ENCODE measurements at places on chromosomes 7 and 10.

- no peak for DNase-seq
Measured at GRCh38 chr10:44978570-44979280, at the start of gene DEPP1. TSS of gene DEPP1 (minus strand) at chr10:44978809. CDS start at chr10:44978030, 779 bp downstream.

DNA sequence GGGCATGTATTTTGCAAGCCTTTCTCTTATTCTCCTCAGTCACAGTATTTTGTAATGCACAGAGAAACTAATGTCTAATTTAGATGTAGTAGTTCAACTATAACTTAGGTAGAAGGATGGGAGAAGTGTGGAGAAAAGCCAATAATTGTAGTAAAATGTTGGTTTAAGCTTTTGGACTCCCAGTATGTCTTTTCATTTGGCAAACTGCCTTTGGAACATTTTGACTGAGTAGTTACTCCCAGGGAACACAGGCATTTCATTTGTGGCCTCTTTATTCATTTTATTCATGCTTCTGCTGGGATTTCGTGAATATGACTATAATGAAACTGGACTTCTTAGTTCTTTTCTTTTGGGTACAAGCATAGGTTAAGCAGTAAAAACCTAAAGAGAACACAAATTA lies 79.0 kb downstream of the EXOC4 start:
- no peak for DNase-seq

GRCh38 chr10:3090914-3091787 lies 23.8 kb downstream of the PFKP start:
- peak; percentile 26 for DNase-seq

DNA sequence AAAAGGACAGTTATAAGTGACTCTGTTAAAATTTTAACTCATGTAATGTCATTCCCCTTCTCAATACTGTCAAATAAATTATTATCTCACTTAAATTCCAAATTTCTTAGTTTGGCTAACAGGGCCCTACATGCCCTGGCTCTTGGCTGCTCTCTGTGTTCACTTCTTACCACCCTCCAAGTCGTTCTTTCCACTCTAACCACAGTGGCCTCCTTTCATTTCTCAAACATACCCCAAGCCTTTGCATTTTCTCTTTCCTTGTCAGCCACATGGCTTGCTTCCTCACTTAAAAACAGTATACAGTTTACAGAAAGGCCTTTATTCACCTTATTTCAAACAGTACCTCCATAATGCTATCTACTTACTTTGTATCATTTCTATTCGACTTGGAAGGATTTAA lies 737.1 kb upstream of the ZWINT start:
- DNase-seq = no peak

GRCh38 chr10:49177391-49178355 lies 10.5 kb downstream of the TMEM273 start:
- DNase-seq = peak; percentile 67

DNA sequence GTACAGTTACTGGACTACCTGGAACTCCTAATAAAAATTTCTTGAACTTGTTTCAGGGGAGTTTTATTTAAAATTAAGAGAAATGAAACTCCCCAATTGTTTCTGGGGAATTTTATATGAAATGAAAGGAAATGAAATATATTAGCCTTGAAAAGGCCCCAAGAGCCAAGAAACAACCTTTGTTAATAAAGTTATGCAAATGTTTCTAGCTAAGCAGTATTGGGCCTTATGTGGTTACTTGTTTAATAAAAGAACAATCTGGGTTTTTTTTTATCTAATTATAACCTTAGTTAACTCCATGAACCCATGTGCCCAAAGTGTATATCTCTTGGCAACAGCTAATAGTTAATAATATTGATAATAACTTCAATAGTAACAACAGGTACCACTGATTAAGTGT lies 222.8 kb downstream of the EXOC4 start:
- no peak for DNase-seq

DNA sequence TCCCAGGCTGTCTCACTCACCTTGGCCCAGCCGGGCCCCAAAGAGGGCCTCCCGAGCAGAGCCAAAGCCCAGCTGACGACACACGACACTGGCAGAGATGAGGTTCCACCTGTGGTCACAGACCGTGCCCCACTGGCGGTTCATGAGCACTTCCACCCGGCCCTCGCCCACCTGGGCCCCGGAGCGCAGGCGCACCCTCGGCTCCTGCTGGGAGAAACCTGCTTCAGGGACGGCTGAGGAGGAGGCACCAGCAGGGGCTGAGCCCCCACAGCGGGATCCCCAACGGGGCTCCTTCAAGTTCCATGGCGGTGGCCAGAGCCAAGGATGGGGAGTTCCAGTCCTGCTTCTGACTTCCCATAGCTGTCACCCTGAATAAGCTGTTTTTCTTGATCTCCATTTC lies 10.0 kb downstream of the LOXL4 start:
- no peak for DNase-seq

GRCh38 chr7:107029061-107029763 lies 15.3 kb upstream of the PRKAR2B start:
- no peak for DNase-seq

- no peak for DNase-seq
Measured at GRCh38 chr10:73655990-73656298, at the start of gene SYNPO2L. TSS of gene SYNPO2L (minus strand) at chr10:73656029. CDS start at chr10:73655922, 107 bp downstream.

DNA sequence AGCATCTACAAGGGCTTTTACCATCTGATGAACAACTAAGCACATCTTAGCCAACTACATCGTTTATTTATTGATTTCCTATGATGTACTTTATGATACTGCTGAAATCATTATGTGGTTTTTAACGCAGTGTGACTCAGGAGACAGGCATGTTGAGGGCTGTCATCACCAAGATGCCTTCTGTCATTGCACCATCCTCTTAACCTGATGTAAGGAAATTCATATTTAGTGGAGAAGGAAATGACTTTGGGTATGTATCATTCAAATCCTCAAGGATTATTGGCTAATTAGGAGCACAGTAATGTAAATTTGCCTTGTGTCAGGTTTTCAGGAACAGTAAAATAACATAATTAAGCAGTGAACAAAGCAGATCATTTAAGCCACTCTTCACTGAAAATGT lies 138.5 kb upstream of the MGMT start:
- DNase-seq = no peak

DNA sequence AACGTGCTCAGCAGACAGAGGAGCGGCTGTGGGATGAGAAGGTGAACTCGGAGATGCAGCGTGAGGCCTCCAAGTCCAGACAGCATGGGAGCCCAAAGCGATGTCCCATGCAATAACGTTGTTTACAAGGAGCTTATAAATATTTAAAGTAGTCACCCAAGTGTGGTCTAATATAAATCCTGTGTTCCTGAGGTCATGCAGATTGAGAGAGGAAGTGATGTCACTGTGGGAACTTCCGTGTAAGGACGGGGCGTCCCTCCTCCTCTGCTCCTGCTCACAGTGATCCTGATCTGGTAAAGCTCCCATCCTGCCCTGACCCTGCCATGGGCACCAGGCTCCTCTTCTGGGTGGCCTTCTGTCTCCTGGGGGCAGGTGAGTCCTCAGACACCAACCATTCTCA lies 94.7 kb upstream of the PRSS58 start:
- DNase-seq = no peak

DNA sequence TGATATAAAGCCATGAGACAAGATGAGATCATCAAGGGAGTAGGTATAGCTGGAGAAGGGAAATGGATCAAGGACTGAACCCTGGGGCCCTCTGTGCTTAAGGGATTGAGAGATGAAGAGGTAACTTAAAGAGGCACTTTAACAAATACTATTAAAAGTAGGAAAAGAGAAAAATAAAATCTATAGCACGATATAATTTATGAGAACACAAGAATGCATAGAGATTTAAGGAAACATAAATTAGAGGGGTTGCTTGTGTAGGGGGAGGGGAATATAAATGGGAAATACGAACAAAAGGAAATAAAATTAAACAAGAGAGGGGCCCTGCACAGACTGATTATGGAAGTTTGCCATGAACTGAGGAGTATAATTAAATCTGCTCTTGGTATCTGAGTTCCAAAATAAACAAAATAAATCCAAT lies 15.6 kb upstream of the LRRC17 start:
- DNase-seq = no peak

DNA sequence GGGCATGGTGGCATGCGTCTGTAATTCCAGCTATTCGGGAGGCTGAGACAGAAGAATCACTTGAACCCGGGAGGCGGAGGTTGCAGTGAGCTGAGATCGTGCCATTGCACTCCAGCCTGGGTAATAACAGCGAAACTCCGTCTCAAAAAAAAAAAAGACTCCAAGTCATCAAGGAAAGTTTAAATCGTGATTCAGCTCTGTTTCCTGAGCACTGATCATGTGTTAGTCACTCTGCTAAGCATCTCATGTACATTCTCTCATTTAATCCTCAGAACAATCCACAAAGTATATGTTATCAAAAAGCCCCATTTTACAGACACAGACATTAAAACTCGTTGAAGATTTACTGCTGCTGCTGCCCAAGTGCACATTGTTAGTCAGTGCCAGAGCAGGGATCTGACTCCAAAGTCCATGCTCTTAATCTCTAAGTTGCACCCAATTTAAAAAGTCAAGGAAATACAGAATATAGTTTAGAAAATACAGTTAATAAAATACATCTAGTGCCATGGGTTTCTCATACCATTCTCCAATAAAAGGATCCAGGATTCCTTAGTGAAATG lies 6.2 kb downstream of the PIK3AP1 start:
- no peak for DNase-seq

GRCh38 chr7:232410-233248 lies 40.3 kb downstream of the FAM20C start:
- no peak for DNase-seq

GRCh38 chr7:48505051-48505450 lies 333.8 kb downstream of the ABCA13 start:
- DNase-seq = no peak

- peak; percentile 67 for DNase-seq
Measured at GRCh38 chr7:94655848-94656657, at the start of gene SGCE. TSS of gene SGCE (minus strand) at chr7:94656133. CDS start at chr7:94656098, 35 bp downstream.

DNA sequence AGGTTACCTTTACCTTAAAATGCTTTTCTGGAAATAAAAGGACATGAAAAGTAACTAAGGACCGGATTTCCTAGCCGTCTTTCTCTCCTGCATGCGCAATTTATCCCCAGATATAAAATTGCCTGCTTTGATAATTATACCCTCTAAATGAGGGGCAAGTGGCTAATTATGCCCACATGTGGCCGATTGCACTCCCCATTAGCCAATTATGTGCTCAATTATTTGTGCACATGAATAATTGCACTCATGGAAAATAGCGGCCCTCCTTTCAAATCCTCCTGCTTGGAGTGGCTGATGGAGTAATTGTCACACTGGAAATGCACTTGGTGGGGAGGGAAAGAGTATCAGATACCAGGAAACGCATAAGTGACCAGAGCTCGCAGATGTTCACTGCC lies 66.4 kb upstream of the ATRNL1 start:
- no peak for DNase-seq

GRCh38 chr7:135980012-135980551 lies 2.9 kb upstream of the MTPN start:
- no peak for DNase-seq

GRCh38 chr10:90872648-90873020 lies 860 bp downstream of the RPP30 start:
- DNase-seq = peak; percentile 15

DNA sequence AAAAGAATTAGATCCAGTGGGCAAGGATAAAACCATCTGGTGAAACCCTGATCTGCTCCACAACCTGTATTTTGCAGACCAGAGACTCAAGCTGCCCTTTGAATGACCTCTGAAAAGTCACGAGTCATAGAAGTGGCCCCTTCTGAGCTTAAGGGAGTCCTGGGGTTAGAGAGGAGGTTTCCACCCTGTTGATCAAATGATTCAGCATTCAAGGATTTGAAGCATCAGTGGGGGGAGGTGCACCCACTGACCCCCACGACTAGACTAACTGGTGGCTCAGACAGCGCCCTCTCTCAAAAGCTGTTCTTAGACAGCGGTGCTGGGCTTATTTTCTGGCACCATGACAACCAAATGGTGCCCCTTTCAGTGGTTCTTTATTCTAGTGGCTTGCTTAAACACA lies 44.3 kb downstream of the PLCE1 start:
- DNase-seq = no peak

GRCh38 chr7:147509035-147509501 lies 1081.5 kb upstream of the C7orf33 start:
- DNase-seq = no peak

DNA sequence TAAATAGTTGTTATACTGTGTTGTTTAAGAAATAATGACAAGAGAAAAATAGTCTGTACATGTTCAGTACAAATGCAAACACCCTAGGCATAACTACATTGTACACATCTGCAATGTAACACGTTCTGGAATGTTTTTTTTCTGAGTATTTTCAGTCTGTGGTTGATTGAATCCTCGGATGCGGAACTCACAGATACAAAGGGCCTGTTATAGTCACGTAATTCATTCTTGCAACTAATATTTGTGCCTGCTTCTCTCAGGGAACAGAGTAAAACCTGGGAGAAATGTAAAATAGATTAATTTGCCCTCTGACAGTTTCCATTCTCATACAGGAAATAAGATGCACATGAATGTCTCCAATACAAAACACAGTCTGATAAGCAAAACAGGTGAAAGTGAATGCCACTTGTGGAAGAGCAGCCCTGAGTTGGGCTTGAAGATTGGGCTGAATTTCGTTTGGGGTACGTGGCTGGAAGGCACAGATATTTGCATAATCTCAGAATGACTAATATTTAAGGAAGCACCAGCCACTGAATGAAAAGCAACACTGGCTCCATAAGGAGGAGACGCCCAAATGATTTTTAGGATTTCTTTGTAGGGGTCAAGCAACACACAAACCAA lies 19.1 kb downstream of the DENND2A start:
- DNase-seq = no peak
